ENCODE measurements at places on chromosomes 1 and 21.

DNA sequence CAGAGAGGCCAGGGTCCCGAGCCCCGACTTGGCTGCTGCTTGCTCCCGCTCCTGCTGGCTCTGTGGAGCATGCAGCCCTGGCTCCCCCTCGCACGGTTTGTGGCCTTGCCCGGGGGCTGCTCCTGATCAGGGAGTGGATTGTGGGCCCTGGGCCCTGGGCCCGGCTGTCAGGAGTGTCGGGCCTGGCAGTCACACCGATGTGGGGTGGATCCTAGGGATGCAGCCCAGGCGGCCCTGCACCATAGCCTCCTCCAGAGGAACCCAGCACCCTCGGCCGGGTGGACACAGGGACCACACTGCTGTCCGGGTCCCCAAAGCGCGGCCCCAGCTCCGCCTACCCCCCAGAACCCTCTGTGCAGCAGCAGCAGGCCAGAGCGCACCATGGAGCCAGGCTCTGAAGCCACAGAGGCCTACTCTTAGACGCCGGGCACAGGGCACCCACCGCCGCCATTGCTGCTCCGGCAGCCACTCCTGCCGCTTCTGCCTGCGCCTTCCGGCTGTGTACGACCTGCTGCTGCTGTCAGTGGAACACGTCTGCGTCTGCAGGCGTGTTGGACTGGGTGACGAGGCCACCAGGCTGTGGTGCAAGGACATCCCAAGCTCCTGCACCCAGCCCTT lies 9.4 kb downstream of the SLX9 start:
- no peak for DNase-seq

DNA sequence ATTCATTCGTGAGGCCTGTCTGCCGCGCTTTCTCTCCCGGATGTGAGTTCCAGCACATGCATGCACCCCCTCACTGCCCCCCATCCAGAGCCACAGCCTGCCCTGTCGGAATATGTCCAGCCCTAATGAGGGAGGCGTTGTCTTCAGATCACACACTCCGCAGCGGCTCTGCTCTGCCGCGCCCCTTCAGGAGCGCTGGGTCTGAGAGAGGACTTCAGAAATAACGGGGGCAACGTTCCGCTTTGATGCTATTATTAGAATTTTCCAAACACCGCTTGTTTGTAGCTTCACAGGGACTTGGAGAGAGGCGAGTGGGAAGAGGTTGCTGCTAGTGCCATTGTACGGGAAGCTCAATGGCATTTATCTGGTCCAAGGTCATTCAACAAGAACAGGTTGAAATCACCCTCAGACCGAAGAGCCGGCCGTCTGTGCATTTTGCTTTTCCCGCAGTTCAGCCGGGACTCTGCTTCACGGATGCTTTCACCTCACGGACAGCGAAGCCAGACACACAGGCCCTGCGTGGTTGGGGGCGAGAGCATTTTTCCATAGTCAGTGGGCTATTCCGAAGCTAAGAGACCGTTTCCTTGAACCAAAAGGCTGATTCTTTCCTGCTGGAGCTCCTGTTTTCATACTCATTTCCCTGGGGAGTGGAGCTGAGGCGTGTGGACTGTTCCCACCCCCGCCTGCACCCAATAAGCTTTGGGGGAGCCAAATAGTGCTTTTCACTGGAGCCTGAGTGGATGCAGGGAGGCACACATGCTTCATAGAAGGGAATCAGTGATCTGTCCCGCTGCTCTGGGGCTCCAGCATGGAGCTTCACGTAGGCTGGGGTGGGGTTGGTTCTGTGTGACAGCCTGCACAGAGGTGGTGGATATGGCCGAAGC lies 69.7 kb downstream of the GALNT2 start:
- DNase-seq, result no peak

DNA sequence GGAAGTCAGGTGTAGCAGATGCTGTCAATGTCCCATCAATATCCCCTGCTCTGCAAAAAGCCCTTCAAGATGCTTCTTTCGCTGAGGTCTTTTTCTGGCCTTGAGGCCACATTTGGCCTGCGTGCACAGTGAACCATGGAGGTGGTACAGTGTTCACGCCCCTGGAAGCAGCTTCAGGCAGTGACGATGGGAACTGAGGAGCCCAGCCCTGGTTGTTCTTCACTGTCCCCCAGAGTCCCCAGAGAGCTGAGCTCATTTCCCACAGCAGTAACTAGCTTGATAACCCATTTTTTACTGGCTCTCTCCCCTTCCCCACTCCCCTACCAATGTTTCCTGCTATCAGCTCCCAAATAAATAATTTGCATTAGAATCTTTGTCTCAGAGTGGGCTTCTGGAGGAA lies 76.5 kb downstream of the OLIG1 start:
- no peak for DNase-seq

GRCh38 chr1:165073185-165074007 lies 283.1 kb downstream of the LMX1A start:
- DNase-seq, result peak; percentile 60

DNA sequence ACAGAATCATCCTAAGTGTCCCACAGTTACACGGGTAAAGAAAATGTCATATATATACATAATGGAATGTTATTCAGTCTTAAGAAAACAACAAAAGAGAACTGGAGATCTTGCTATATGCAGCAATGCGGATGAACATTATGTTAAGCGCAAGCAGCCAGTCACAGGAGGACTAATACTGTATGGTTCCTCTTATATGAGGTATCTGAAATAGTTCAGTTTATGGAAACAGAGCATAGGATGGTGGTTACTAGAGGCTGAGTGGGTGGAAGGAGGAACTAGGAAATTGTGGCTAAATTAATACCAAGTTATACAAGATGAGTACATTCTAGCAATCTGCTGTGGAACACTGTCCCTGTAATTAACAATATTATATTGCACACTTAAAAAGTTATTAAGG lies 834.3 kb downstream of the KCNT2 start:
- DNase-seq, result no peak

- no peak for DNase-seq
Observed at GRCh38 chr21:44954281-44954771, 14.5 kb downstream of the SLX9 start.

DNA sequence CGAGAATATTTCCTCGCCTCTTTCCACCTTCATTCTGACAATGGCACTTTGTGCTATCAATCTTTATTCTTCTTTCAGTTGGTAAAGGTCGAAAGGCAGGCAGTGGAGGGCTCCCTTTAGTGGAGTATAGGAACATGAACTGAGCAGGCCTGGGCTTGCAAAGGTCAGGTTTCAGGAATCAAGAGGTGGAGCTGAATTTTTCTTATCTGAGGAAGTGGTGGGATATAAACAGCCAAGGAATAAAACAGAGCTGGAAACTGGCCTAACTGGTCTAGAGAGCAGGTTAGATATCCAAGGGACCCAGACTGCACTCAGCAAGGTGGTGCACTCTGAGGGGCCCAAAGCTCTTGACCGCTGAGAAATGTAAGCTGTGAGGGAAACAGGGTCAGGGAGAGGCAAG lies 99.1 kb downstream of the PLA2G4A start:
- DNase-seq, result no peak

GRCh38 chr1:45687754-45688740 lies at the start of gene TMEM69:
TMEM69 (plus strand) TSS chr1:45688181; CDS start chr1:45691069, 2,888 bp downstream.
- peak; percentile 87 for DNase-seq

GRCh38 chr1:86846164-86846647 lies 67.7 kb downstream of the SELENOF start:
- no peak for DNase-seq
